NCI-H2081 treated with DMSO at 0.1 percent for 48 hours (cell line): ENCODE measurements at places on chromosomes 2 and 18.

- DNase-seq: no peak
Observed at GRCh38 chr18:50679656-50680055, 119.8 kb downstream of the MAPK4 start.

GRCh38 chr2:191176305-191176704, 25.5 kb upstream of the STAT4 start:
- no peak for DNase-seq

DNA sequence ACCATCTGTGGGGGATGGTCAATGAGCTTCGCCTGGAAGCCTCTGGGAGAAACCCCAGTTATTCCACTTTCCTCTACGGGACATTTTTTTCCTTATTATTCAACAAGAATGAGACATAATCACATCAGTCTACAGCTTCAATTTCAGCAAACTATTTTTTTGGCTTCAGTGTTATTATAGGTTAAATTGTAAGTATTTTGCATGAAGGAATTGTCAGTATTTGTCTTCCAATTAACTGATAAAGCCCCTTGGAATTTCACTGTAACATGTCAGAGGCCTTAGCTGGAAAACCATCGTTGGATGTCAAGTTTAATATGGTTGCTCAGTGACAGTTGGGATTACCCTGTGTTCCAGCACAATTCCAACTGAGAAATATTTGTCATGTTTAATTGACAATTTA, 480.9 kb upstream of the CHST9 start:
- DNase-seq: no peak

DNA sequence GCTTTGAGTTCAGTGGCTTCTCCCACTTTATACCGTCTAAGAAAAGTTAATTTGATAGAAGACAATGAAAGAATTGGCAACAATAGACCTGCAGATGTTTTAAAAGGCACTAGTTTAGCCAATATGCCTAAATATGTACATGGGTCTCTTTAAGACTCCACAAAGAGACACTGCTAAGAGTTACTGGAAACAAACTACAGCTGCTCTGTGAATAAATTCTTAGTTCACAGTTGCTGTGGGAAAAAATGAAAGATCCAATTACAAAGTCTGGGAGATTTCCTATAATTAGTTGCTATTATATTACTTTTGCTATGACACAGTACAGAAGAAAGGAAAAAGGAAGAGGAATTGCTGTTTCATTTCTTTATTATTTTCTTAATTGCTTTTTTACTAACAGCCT, 34.3 kb downstream of the SCN9A start:
- no peak for DNase-seq

DNA sequence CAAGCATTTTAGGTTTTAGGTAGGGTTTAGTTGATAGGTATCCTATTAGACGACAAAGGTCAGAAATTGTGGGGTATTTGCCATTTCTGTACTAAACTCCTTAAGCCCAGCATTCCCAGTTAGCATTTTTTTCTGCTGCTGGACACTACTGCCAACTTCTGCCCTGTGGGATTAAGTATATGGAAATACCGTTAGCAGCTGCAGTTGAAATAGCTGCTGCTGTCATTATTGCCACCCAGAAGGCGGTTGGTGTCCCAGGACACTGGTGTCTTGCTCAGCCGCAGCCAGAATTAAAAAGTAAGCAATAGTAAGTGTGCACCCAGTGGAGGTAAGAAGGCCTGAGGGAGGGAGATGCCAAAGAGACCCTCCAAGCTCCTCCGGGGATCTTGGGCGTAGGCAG, 1.9 kb upstream of the UXS1 start:
- no peak for DNase-seq

DNA sequence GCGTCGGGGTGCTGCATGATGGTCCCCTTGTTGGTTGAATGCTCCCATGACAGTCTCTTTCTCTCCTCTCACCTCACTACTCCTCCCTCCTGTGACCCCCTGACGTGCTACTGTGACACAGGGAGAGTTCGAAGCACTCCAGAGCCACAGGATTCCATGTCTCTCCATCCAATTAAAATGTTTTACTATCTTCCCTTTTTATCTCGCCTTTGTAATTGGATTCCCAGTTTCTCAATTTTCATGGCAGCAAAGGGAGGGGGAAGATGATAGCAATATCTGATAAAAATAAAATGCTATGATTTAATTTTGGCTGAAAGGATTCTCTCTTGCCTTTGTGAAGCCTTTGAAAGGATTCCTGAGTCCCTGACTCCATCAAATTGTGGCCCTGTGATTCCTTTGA, 271.9 kb upstream of the SLC14A2 start:
- DNase-seq: no peak

DNA sequence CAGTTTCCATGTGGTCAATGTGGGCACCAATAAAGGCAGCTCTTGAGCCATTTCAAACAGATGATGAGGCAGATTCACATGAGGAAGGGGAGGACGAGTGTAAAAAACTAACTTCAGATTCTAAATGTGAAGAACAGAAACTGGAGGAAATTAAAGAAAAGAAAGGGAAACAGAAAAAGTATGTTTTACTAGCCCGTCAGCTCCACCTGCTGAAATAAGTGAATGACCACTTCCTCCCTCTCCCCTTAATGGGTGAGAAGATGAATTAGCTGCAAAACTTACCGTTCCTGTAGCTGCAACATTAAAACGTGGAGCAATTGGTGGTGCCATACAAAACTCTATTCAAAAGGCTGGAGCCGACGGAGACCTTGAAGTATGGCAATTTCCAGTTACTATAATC, 203.5 kb downstream of the UXS1 start:
- no peak for DNase-seq

GRCh38 chr2:236295481-236295880, 31.3 kb upstream of the ASB18 start:
- no peak for DNase-seq

GRCh38 chr18:6711467-6711866, 18.0 kb upstream of the ARHGAP28 start:
- DNase-seq: no peak

GRCh38 chr2:188940171-188940570, 34.0 kb upstream of the COL3A1 start:
- DNase-seq: no peak

DNA sequence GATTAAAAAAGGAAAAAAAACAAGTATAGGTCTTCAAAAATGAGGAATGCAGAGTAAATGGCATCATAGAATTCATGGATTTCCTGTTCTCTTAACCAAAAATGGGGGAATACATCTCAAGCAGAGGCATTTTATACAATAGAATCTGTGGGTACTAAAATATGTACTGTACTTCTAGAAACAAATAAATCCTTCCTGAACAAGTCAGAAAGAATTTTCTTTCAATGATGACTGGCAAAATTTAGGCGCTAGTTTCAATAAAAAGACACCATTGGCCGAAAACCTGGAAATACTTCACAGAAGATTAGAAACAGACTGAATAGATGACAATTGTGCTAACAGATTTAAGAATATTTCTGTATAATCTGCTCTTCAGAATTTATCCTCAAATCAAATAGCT, 15.1 kb downstream of the TRAK2 start:
- DNase-seq: no peak

GRCh38 chr2:233817995-233818638, 36.2 kb downstream of the HJURP start:
- DNase-seq: no peak

GRCh38 chr18:38940863-38941531, 1375.4 kb upstream of the CELF4 start:
- peak; percentile 30 for DNase-seq

GRCh38 chr18:46068763-46069162, 3.3 kb downstream of the PSTPIP2 start:
- no peak for DNase-seq

DNA sequence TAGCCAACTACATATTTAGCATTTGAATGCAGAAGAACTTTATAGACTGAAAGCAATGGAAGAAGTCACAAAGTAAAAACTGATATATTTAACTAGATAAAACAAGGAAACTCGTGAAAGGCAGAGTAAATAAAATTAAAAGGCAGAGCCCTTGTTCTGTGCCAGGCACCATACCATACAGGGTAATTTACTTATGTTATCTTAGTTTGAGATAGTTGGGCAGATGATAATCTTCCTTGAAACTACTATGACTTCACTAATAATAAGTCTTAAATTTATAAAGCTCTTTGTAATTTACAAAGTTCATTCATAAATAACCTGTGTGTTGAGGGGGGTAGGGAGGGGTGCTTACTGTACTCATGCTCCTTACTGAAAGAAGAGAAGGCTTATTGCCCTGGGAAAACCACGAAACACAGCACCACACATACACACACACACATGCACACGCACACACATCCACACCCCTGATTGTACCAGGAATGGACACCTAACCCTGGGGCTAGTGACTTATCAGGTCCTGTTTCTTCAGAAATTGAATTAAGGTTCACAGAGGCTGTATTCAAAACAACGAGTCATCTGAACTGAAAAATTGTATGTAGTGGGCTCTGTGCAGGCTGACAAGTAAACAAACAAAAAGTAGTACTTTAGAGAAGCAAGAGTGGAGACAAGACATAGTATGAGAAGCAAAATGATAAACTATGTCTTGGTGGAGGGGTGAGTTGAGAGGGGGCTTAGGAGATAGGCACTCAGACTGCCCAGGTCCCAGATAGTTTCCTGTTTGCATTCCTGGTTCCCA, 38.1 kb downstream of the AGFG1 start:
- DNase-seq: no peak

DNA sequence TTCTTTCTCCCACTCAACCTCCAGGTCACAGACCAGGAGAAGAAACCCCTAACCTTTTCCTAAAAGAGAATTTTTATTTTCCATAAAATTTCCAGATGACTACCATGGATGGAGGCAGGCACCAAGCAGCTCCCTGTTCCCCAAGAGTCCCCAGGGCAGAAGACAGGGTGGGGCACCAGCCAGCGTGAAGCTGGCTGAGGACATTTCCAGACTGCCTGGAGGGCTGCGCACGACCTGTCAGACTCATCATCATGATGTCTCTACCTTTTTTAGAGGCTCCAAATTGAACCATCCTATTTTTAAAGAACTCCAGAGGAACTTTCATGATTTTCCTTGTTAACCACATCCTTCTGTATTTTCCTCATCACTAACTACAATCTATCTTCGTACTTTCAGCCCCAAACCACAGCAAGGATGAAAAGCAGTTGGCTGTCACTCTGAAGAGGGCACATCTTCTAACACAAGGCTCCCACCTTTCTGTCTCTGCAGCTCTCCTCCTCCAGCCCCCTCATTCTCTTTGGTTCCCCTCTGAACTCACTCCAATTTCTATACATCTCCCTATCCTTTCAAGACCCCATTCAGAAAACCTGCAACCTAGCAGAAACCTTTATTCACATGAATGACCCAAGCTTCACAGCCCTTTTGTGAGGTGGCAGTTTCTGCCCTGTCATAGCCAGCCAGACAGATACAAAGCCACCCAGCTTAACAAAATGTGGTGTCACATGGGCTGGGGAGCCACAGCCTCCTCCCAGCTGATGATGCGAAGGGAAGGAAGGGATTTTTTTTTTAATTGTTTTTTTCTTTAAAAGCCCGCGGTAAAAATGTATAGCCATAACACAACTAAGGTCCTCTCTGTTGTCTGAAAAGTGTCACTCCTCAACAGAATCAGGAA, 11.1 kb downstream of the AMMECR1L start:
- DNase-seq: no peak

GRCh38 chr2:13574831-13575230, 858.1 kb downstream of the TRIB2 start:
- DNase-seq: no peak

DNA sequence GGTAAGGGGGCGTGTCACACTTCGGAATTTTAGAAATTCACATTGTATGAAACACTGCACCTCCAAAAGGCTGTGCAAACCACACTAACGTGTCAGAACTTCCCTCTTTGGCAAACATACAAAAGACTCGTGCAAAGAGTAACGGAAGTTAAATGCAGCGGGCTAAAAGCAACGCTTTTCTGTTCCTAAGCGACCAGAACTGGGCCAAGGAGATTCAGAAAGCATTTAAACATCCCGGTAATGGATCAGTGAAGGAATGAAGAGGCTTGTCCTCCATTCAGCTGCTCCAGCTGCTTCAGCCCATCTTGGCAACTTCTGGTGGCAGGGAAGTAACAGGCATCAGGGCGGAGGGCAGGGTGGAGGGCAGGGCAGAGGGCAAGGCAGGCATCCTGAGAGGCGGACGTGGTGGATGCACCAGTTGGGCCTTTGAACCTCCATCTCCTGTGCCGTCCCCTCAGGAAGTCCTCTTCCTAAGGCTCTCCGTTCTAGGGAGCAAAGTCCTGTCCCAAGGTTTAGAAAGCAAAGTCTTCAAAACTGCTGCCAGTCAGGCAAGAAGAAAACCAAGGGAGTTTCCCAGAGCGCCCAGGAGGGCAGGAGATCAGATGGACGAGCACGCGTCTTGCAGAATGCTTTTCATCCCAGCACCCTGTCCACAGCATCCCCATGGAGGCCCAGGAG, 230.7 kb downstream of the ZNF516 start:
- DNase-seq: no peak

- no peak for DNase-seq
Observed at GRCh38 chr2:227503433-227504406, 31.8 kb downstream of the AGFG1 start.

GRCh38 chr2:85231952-85232351, 95.8 kb downstream of the TGOLN2 start:
- DNase-seq: no peak

- DNase-seq: no peak
Observed at GRCh38 chr2:61750624-61751023, 103.2 kb downstream of the FAM161A start.

DNA sequence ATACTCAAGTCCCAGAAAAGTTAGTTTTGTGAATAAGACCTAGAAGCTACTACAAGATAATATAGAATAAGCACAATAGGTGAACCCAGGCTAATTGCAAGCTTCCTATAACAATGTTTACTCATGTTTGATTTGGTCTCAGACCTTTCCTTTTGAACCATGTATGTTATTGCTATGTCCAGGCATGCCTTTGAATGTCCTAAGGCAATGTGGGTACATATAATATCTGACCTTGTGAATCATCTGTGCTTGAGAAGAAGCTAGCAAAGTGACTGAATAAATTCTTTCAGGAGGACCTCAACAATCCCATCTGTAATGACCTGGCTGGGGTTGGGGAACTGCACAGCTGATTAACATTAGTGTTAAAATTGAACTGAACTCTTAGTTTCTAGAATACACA, 1285.9 kb upstream of the CELF4 start:
- no peak for DNase-seq

DNA sequence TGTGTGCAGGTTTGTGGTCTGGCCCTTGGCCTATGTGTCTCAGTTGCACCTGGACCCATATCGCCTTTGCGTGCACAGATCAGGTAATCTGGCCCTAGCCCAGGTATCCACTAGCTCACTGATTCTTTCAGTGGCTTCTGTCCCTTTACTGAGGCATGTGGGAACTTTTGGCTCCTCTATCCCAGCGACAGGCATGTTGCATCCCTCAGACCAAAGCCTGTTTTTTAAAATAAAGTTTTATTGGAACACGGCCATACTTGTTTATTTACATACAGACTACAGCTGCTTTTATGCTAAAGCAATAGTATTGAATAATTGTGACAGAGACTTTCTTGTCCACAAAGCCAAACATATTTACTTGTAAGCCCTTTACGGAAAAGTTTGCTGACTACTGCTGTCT, 39.9 kb upstream of the UPP2 start:
- no peak for DNase-seq

DNA sequence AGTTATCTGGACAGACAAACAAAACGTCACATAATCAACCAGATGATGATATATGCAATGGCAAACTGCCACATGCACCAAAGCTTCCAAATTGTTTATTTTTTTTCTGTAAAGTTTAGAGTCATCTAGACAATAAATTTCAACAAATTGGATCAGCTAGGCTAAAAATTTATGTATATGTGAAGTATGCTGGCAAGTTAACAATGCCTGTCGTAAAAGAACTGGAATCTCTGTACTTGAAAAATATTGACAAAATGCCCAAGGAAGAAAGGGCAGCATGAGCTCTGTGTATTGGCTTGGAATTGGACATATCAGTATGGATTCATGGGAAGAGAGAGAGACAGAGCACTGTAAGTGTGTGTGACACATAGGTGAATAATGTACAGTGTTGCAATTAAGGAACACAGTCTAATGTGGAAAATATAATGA, 309.8 kb downstream of the ERBB4 start:
- DNase-seq: no peak
